ENCODE measurements at places on chromosomes 4 and X.

GRCh38 chr4:174635732-174636131 lies 113.4 kb upstream of the HPGD start:
- no peak for DNase-seq

DNA sequence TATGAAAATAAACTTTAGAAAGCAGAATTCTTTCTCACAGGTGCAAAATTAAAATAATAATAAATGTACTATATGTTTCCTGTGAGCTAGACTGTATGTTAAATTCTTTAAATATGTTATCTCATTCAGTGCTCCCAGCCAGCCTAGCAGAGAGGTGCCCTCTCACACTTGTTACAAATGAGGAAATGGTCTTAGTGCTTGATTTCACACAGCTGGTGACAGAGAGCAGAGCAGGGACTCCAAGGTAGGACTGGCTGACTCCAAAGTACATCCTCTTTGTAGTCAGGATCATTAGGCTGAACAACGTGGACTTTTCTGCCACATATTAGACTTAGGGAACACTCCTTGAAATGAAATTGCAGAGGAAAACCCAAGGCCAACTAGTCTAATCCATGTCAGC lies 72.0 kb upstream of the HHIP start:
- DNase-seq = no peak

DNA sequence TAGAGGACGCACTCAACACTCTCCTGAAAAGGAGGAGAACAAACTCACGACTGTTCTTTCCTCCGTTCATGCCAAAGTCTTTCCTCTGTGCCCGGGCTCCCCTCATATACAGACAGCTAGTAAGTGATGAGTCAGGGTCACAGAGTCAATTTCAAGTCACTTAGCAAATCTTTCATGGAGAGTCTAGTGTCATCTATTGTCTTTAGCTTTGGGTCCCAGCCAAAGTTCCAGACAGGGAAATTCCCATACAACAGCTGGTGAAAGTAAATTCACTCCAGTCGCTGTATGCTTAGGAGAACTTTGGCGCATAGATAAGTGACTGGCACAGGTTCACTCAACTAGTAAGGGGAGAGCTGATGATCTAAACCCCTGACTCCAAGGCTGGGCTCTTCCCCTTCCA lies 226.5 kb downstream of the MID1 start:
- DNase-seq = no peak

- DNase-seq = no peak
Measured at GRCh38 chr4:7007142-7007907, 35.8 kb upstream of the TADA2B start.

GRCh38 chr4:1982124-1983052 lies 26.4 kb downstream of the NELFA start:
- no peak for DNase-seq

DNA sequence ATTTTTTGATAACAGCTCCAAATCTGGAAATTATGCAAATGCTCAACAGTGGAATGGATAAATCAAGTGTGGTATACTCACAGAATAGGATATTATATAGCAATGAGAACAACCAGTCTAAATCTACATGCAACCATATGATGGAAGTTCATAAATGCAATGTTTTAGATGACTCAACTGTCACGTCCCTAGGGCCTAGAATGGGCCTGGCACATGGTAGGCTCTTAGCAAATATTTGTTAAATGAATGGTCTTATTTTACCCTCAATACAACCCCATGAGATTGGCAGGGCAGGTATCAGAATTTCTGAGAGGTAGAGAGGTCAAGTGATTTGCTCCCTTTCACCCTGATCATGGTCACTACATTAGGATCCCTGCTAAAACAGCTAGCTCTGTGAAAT lies 14.6 kb upstream of the NKX3-2 start:
- no peak for DNase-seq

DNA sequence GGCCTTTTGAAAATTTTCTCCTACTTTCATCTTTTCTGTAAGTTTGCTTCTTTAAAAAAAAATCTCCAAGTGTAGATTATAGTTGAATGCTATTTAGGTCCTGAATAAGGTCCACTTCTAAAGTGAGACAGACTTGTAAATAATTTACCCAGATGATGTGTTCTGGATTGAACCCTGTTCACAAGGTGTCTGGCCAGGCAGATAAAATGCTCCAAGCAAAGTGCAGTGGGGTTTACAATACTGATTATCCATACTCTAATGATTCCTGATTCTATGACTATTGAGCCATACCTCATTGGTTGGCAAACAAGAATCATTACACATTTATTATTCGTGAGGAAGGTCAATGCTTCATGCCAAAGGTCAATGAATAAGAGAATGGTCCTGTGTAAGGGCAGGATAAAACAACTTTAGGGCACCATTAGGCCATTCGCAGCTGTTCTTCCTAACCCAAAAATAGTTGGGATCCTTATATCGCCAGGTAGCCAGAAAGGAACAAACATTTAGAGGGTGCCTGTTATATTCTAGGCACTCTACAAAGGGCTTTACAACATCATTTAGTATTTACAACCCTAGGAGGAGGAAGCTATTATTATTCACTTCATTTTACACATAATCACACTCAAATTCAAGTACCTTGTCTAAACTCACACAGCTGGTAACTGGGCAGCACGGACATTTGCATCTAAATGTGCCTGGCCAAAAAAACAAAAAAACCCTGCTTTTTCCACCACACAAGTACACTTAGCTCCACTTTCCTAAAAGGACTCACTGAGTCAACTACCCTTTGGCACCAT lies 18.6 kb upstream of the SAT1 start:
- no peak for DNase-seq

- DNase-seq = no peak
Measured at GRCh38 chr4:55503169-55503568, 43.5 kb downstream of the CLOCK start.

Measured in SW 1271 (cell line).